ENCODE measurements at places on chromosomes 4 and X.

DNA sequence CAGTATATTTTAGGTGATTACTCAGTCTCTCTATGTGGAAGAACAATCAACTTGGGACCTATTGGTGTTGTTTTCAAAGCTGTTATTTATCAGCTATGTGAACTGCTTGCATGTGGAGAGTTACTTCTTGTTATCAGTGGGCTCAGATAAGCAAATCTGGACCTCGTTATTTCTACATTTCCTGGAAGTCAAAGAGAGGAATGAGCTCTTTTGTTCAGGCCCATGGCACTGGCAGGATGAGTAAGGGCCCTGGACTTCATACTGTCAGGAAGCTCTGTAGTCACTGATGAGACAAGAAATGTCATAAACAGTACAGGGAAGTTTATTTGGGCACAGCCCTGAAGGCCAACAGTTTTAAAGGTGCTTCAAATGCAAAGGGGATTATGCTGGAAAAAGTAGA, 760.6 kb upstream of the EPHA5 start:
- no peak for DNase-seq
- H3K27ac ChIP-seq: no peak overlapping the region
- H3K4me3 ChIP-seq: no peak overlapping the region
- H3K27me3 ChIP-seq: no peaks in the 10 kb centered on the region
- H3K36me3 ChIP-seq: no peaks in the 10 kb centered on the region
- H3K4me1 ChIP-seq: no peaks in the 10 kb centered on the region

- H3K27me3 ChIP-seq: no peaks in the 10 kb centered on the region
- H3K4me1 ChIP-seq: no peaks in the 10 kb centered on the region
- H3K27ac ChIP-seq: no peak overlapping the region
- no peak for DNase-seq
- H3K36me3 ChIP-seq: no peaks in the 10 kb centered on the region
- no peak overlapping the region for H3K4me3 ChIP-seq
These were observed 52.2 kb downstream of the APOO start for GRCh38 chrX:23855569-23855968.

DNA sequence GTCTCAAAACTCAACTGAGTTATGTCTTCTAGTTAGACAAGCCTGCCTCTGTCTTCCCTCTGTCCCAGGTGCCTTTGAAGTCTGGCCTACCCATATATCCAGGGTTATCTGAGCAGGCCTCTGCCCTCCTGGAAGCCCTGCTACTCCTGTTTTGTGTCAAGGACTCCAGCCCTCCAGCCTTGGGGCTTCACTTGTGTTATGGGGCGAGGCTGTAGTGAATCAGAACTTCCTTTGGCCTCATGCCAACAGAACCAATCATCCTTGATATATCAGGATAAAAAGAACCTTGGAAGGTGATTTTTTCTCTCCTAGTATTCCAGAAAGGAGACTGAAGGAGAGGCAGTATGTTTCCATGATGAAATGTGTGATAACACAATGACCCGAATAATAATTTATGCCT, 8.9 kb upstream of the ADGRG4 start:
- no peak overlapping the region for H3K27ac ChIP-seq
- no peak overlapping the region for H3K4me3 ChIP-seq
- H3K27me3 ChIP-seq: no peaks in the 10 kb centered on the region
- DNase-seq: no peak
- no peaks in the 10 kb centered on the region for H3K4me1 ChIP-seq

GRCh38 chr4:85475631-85476233, 782 bp downstream of the ARHGAP24 start:
- no peaks in the 10 kb centered on the region for H3K27me3 ChIP-seq
- no peak overlapping the region for H3K27ac ChIP-seq
- peak; percentile 9 for DNase-seq
- no peaks in the 10 kb centered on the region for H3K36me3 ChIP-seq
- H3K4me3 ChIP-seq: peak overlapping the region; percentile 30

- no peak for DNase-seq
- H3K4me3 ChIP-seq: no peak overlapping the region
- H3K27me3 ChIP-seq: no peaks in the 10 kb centered on the region
- no peak overlapping the region for H3K27ac ChIP-seq
- H3K4me1 ChIP-seq: no peaks in the 10 kb centered on the region
- H3K36me3 ChIP-seq: no peaks in the 10 kb centered on the region
These were observed 443.9 kb downstream of the KLHL4 start for GRCh38 chrX:87961471-87961870.

DNA sequence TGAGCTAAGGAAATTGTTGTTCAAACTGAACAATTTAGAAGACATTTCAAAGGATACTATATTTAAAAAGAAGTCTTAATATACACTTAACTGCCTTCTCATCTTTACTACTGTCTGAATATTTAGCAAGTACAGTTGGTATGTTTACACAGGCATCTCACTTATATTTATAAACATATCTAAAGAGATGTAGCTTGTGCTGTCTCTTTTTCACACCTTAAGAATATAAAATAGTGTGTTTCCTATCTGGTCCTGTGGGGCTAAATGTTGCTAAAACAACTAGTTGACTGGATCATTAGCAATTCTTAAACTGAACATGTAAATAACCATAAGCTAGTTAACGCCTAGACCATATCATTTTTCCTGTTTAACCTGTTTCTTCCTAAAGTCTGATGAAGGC, 336.3 kb downstream of the PPP3CA start:
- no peak for DNase-seq
- H3K4me3 ChIP-seq: no peak overlapping the region
- no peak overlapping the region for H3K27ac ChIP-seq
- H3K36me3 ChIP-seq: no peaks in the 10 kb centered on the region
- H3K27me3 ChIP-seq: no peaks in the 10 kb centered on the region

- no peaks in the 10 kb centered on the region for H3K36me3 ChIP-seq
- no peak for DNase-seq
- H3K4me3 ChIP-seq: no peak overlapping the region
- no peaks in the 10 kb centered on the region for H3K27me3 ChIP-seq
- no peaks in the 10 kb centered on the region for H3K4me1 ChIP-seq
These were observed 51.6 kb upstream of the PDLIM5 start for GRCh38 chr4:94400191-94400590.

All from thyroid gland (tissue), 4 donors.